CD4-positive, alpha-beta T cell (primary cell): ENCODE measurements at places on chromosomes 6 and 20.
A peak's percentile ranks its signal among the peaks of the same experiment; 100 is the strongest.

- no peak for DNase-seq
Measured at GRCh38 chr6:6635291-6635690, 46.8 kb downstream of the LY86 start.

DNA sequence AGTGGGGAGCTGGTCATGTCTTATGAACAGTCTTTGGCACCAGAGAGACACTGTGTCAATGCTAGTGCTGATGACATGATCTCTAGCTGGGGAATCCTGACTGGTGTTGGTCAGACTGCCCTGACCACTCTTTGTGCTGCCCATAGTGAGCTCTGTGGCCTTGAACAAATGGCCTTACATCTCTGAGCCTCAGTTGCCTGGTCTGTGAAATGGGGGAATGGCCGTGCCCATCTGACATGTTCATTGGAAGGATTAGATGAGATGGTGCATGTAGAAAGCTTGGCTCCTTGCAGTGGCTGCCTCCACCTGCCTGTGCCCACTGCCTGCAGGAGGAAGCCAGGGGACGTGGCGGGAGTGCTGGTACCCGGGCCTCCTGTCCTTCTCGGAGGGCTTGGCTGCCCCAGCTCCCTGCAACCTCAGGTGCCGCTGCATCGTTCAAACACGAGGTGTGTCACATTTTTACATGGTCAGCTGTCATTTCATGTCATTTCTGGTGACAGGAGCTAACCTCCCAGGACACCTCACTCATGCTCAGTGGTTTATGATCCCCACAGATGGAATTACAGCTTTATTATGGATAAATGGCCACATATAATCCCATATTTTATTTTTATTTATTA is 45.8 kb downstream of the ANKRD60 start:
- no peak for DNase-seq

DNA sequence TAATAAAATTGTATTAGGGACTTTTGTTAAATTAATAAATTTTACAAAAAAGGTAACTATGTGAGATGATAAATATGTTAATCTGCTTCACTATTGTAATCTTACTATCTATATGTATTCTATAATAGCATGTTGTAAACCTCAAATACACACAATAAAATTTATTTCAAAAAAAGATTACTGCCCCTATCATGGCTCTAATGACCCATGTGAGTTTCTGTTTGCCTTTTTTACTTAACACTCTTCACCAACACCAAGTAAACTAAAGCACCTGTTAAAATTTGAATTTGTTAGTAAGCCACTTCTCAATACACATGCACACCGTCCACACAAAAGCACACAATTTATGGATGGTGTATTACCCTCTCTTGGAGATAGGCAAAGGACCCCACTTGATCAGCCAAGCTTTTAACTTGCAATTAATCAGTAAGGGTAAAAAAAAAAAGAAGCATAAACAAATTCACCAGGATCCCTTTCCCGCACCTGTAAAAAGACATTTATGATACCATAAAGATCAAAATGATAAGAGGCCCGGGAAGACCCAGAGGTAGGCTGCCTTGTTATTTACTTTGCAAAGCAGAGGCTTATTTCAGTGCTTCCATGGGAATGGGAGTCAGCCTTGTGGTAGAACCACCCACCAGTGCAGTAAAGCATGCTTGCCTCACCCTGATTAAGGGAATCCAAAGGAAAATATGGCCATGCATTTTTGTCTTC is 28.6 kb upstream of the PKHD1 start:
- no peak for DNase-seq

DNA sequence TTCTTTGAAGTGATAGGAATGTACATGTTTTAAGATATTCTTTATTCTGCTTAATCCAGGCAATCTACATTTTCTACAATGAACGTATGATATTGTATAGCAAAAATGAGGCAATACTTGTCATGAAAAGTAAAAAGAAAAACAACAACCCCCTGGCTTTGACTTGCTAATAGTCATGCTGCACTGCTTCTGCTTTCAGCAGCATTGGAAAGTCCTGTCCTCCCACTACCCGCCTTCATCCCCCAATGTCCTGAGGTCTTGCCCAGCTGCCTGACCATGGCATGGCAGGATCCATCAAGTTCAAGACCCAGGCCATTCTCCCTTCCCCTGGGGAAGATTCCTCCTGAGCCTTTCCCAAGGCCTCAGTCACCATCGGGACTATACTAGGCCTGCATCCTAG is 156.5 kb downstream of the SH3BGRL2 start:
- DNase-seq = no peak

DNA sequence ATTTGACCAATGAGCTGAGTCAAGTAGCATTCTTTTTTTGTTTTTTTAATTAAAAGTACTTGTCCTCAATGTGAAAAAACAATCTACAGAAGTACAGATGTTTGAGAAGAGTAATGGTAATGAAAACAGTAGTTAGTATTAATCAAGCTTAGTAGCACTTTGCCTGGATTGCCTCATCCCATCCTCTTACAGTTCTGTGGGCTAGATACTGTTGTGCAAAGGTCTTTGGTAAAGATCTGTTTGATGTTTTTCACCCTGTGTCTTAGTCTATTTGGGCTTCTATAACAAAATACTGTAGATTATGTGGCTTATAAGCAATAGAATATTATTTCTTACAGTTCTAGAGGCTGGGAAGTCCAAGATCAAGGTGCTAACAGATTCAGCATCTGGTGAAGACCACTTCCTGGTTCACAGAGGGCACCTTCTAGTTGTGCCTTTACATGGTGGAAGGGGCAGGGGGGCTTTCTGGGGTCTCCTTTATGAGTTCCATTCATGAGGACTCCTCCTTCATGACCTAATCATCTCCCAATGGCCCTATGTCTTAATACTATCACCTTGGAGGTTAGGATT is 84.3 kb downstream of the SHLD1 start:
- DNase-seq = no peak

DNA sequence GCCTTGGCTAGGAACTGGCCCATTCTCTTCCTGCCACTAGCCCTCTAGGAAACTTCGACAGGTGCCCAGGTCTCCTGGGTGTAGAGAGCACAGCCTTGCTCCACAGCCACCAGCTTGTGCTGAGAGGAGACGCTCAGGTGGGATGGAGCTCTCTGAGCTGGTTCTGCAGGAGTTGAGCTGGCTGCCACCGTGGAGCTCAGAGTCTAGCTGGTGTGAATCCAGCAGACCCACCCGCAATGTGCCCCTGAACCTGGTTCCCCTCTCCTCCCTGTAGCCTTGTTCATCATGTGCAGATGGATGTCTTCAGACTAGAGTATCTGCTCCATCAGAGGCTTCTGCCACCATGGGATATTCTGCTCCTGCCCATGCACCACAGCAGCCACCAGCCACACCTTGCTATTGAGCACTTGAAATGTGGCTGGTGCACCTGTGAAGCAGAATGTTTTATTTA is 222.5 kb downstream of the SYNDIG1 start:
- peak; percentile 20 for DNase-seq

DNA sequence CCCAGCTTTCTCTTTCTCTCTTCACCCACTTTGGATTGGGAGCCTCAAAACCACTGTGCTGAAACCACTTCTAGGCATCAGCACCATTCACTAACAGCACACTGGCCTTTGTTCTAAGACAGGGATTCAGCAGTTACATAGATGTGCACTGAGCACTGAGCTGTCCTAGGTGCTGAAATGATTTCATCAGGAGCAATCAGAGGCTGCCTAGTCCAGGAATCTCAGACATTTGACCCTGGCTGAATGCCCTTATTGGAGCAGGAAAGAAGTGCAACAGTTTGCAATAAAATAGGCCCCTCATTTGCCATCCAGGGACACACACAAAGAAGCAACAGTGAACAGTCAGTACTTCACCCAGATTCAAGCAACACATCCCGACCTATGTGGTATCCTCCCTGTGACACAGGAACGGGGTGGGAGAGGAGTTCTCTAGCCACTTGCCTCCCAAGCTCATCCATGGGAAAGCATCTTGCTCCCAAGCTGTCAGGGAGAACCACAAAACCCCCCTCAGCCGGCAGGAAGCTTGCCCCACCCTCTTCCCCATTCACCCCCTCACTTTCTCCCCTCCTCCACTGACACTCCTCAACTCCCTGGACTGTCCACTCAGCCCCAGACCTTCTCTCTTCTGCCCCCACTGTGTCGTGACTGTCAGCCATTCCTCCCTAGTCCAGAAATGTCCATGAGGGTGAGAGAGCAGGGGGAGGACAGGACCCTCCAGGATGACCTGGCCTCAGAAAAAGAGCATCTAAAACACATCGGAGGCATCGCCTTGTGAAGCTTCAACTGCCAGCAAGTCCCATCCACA is 304.4 kb downstream of the PREX1 start:
- no peak for DNase-seq

DNA sequence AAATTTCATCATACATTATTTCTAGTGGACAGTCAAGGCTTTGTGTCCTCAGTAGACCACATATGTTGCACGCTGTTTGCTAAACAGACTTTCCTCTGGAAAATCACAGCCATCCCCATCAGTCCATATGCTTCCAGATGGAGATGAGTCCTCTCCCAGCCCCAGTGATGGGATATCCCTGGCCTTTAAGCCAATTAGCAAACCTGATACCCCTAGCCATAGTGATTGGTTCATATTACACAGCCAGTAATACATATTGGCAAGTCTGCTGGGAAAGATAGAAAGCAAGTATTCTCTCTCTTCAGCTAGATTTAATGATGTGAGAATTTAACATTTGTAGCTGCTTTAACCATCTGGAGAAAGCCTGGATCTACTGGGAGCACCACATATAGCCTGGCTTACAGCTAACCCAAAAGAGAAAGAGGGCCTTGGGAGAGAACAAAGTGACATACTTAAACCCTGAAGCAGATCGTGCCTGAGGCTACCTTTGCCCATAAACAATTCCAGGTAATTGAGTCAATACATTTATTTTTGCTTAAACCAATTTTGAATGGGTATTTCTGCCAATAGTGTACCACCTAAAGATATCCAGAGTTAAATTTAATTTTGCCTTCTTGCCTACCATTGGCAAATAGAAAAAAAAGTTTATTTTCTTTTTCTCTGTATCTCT is 103.5 kb upstream of the HIVEP1 start:
- DNase-seq = no peak

- DNase-seq = no peak
Measured at GRCh38 chr6:21560249-21560648, 33.3 kb upstream of the SOX4 start.

DNA sequence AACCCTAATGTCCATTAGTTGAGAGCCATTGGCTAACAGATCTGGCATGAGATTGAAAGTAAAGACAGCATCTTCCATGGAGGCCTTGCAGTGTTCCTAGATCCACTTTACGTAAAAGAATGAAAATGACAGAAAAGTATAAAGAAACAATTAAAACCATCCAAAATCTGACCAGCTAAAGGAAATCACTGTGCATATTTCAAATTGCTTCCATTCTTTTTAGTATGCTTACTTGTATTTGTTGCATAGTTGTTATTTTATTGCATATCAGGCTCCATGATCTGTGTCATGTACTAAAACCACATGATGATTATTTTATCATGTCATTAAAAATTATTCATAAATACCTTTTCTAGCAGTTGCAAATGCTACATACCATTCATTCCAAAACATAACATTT is 67.9 kb downstream of the GCLC start:
- DNase-seq = no peak

GRCh38 chr6:110421749-110422443 is 6.5 kb upstream of the DDO start:
- DNase-seq = no peak

GRCh38 chr6:33069021-33069738 is 4.3 kb downstream of the HLA-DPA1 start:
- no peak for DNase-seq

DNA sequence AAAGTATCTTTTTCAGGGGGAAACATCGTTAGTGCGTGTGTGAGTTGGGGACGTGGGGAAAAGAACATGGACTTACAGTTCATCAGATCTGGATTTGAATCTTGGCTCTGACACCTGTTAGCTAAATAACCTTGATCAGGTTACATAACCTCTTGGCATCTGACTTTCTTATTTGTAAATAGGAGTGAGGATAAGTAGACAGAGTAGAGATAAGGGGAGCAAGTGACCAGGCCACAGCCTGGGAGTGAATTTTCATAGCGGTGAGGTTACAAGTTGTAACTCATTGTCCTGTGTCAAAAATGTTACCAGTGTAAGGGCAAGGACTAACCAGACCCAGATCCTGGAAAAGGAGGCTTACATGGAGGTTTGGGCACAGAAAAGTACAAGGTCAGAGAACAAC is 733.5 kb upstream of the MMS22L start:
- DNase-seq = no peak

- no peak for DNase-seq
Measured at GRCh38 chr6:125919618-125920017, 37.0 kb upstream of the HINT3 start.
